ENCODE measurements at places on chromosomes 7 and 10. TPM values are rescaled to one million over a fixed set of nuclear protein-coding genes. Genes with fewer than 3 reads are reported as not detected.
A peak's percentile ranks its signal among the peaks of the same experiment; 100 is the strongest.

UPK3B gene
- total RNA-seq: 16.6 TPM

PTPN20 gene
- 4.0 TPM for total RNA-seq

- DNase-seq: no peak
These were observed 79.8 kb upstream of the ARID5B start for GRCh38 chr10:61821693-61822092.

DNA sequence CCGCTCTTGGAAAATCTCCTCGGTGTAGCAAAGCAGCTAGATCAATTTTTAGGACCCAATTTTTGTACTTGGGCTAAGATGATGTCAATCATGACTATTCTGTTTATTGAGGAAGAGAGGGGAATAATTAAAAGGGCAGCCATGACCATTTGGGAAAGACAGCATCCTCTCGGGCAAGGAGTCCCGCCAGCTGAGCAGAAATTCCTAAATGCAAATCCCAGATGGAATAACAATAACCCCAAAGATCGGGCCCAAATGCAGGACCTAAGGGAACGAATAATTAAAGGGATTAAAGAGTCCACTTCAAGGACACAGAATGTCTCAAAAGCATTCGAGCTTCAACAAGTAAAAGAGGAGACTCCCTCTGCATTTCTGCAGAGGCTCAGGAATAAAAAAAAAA lies 18.7 kb downstream of the COL17A1 start:
- no peak for DNase-seq

DNA sequence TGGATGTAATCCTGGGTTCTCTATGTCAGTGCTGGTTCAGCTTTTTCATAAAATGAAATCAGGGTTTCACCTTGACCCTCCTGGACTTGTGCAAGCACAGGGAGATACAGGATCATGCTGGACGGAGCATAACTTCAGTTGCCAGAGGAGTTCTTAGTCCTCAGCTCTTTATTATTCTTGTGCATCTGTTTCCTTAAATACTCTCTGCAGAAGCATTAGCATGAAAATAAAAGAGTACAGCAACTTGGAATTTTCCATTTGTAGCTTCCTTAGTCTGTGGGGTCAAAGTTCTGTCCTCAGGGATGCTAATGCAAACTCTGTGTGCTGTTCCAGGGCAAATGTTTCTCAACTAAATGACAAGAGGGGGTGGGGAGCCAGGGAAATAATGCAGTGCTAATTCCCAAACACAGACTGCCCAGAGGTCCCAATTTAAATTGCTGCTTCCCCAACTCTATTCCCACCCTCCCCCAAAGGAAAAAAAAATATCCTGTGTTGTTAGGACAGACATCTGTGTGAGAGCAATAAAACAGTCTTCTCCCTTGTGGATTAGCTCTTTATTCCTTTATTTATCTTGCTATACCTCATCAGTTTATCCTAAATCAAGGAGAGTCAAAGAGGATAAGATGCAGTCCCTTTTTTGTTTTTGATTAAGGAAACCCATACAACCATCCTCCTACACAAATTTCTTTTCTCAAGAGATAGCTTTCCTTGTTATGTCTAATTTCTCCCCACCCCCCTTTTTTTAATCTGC lies 905.0 kb downstream of the LRMDA start:
- no peak for DNase-seq

DNA sequence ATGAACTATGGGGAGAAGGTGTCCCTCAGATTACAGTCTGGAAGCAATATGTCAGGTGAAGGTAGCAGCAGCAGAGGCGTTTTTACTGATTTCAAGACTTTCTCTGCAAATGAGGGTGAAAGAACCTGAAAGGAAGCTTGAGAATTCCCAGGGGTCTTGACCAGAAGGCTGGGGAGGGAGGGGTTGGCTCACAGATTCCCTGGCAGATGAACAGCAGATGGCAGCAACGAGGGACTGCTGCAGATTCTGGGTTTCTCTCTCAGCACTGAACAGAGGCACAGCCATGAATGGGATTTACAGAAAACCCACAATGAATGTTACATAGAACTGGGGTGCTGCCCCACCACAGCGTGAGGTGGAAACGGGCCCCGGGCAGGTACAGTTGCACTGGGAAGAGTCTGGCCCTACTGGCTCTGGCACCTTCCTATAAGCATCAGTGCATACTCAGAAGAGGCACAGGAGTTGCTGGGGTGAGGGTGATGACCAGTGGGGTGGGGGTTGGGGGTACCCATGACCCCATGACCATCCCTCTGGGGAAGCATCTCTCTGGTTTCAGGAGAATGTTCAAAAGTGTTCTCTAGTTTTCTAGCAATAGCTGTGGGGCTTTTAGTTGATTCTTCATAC lies 317.8 kb downstream of the SH2D4B start:
- DNase-seq: no peak

DNA sequence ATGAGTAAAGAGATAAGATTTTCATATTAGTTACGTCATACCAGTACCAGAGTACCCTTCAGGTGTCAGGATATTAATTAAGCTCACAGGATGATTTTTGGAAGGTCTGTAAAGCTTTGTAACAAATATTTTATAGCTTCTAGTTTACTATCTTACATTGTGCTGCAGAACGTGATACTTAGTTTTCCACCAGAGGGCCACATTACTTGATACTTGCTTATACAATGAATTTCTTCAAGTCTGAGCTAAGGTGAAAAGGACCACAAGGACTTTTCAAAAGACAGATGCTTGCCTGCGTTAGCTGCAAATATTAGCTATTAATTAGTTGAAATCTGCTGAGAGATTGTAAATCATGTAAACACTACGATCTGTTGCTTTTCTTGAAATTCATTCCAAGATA lies 12.2 kb downstream of the FOXP2 start:
- DNase-seq: no peak

DNA sequence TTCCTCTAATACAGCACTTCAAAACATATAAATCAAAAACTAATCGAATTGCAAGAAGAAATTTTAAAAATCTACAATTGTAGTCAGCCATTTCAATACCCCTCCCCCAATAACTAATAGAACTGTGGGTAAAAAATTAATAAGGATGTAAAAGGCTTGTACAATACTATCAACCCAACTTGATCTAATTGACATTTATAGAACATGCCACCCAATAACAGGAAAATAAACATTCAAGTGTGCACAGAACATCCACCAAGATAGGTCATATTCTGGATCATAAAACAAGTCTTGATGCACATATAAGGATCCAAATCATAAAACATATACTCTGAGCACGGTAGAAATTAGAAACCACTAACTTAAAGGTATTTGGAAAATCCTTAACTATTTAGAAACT lies 4.0 kb upstream of the GPAM start:
- no peak for DNase-seq

DNA sequence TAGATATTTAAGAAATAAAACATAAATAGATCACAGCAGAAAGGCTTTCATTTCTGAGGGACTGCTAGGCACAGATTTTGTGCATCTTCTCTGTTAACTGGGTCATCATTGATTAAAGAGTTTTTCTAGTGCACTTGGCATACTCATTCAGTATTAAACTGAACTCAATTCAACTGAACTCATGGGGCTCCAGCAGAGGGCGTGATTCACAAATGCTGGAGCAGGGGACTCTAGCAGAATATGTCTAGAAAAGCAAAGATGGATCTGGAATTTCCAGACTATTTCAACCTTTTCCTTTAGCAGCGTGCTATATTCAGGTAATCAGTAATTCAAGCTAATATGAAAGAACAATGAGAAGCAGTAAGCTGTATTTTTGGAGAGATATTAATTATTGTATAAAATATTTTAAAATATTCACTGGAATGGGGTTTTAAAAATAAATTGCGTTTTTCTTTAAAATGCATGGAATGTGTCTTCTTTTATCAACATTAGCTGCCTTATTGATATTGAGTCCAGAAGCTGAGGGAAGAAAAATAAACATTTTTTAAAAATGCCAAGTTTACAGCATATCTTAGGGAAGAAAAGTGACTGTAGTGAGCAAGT lies 296.8 kb upstream of the CACNA2D1 start:
- DNase-seq: no peak

ZNF853 gene
- 4.4 TPM for total RNA-seq

- DNase-seq: no peak
These were observed 21.6 kb upstream of the TPK1 start for GRCh38 chr7:144857463-144857862.

GRCh38 chr7:55053651-55054571 lies 35.1 kb downstream of the EGFR start:
- DNase-seq: no peak

DNA sequence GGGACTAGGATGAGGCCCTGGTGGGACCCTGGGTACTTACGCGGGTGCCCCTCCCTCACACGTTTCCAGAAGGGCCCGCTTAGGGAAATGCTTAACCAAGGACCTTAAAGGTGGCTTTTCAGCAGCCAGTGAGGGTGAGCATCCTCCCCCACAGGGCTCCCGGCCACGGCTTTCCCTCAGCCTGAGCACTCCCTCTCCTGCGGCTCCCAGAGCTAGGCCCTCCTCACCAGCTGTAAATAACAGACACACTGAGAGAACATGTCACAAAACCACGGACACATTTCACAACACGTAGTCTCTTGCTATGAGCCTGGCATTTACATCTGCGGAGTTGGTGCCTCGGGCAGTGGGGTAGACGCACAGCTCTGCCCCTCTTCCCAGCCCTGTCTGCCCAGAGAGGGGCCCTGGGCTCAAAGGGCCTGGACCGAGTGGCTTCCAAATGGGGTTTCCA lies 25.2 kb downstream of the GRID1 start:
- peak; percentile 22 for DNase-seq

PRPS1L1 gene
- total RNA-seq: not detected

PTPRN2 gene
- 6.8 TPM for total RNA-seq

DNA sequence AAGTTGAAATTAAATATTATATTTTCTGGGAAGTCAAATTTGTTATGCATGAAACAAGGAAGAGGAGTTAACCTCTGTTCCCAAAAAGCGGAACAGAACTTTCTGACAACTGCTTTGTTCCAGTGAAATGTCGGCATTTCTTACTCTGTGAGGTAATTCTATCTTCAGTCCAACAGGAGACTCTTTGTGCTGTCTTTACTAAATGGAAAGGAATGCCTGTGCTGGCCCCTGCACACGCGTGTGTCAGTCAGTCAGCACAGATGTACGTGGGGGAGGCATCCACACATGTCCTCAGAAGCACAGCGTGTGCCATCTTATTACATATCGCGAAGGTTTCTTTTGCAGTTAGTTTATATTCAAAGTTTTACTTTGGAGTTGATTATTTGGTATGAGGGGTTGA lies 37.5 kb downstream of the NET1 start:
- no peak for DNase-seq

- peak; percentile 91 for DNase-seq
These were observed 3.7 kb downstream of the ABHD11 start for GRCh38 chr7:73734619-73735527.

- no peak for DNase-seq
These were observed 96.2 kb downstream of the ADD3 start for GRCh38 chr10:110103921-110104461.

TMEM139 gene
- total RNA-seq: 25.9 TPM

DNA sequence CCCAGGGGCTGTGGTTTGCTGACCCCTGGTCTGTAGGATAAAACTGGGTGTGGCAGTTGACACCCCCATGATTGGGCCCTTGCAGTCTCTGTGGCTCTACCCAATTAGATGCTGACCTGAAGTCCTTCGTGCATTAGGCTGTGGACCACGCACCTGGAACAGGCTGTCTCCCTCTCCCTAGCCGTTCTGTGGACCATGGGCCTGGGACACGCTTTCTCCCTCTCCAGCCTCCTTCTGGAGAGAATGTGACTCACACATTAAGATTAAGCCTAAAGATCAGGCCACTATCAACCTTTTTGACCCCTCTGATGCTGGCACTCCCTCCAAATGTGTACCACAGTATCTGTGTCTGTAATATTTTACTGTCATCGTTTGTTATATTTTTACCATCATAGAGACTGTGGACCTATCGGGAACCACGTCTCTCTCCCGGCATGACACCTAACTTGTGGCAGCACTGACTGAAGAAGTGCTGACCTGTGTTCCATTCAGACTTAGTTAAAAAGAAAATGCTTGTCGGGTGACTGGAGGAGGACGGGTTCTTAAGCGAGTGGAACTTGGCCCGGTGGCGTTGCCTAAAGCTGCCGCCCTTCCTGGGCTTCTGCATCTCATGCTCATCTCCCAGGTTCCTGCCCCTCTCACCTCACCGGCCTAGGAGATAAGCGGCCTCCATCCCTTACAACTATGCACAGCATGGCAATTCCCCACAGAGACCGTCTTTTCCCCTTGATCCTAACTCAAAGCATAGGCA lies 92.8 kb downstream of the WDR37 start:
- DNase-seq: no peak

- no peak for DNase-seq
These were observed 52.8 kb upstream of the PTER start for GRCh38 chr10:16384021-16384420.

SCART1 gene
- total RNA-seq: 2.4 TPM

PLAC9 gene
- total RNA-seq: 38.0 TPM

ACTR1A gene
- 88.0 TPM for total RNA-seq

LRWD1 gene
- 19.2 TPM for total RNA-seq

FAM131B gene
- 0.53 TPM for total RNA-seq

- no peak for DNase-seq
These were observed 36.7 kb downstream of the GOT1 start for GRCh38 chr10:99393683-99394082.

DNA sequence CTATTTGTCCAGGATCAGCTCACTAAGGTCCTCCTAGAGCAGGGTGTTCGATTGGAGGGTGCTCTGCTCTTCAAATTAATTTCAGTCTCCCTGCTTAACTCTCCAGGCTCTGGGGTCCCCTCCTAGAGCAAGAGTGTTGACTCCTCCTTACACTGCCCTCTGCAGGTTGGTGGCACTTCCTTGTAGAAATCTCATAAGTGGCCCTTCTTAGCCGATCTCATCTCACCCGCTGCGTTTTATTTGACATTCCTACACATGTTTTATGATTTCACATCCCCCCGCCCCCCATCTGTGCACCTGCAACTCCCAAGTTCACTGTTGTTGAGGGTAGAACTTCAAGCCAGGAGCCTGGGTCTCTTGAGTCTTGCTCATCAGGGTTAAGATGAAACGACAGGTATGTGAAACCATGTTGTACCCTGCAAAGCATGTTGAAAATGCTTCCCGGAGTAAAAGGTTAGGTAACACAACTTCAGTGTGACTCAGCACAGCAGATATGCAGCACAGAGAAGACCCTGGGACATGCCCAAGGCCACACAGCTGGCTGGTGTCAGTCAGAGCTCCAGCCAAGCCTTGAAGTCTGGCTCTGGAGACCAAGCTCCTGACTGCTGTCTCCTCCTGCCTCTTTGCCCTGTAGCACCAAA lies 171.2 kb downstream of the PRKAG2 start:
- DNase-seq: peak; percentile 47

GRCh38 chr7:116334555-116334954 lies 124.2 kb downstream of the TES start:
- DNase-seq: no peak

DNA sequence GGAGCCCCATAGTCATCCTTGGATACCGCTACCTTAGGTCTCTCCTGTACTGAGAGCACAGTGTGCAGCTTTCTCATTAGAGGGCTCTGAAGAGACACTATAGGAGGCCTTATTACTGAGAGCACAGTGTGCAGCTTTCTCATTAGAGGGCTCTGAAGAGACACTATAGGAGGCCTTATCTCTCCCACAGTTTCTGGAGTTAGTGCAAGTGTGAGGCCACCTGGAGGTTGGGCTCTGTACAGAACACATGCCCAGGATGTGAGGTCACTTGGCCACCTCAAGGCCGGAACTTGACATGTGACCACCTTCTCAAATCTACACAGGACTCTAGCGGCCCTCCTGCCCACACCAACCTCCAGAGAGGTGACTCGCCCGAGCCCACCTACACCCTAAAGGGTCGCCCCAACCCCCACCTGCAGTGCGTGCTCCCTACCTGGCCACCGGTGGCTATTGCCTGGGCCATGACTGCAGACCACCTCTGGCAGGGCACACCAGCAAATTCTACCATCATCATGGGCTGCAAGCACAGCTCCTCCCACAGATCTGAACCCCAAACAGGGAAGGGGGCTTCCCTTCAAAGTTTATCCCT lies 24.6 kb downstream of the FRMPD2 start:
- DNase-seq: no peak
